ENCODE measurements at places on chromosomes 12 and 14.

GRCh38 chr14:61478971-61479473, 157.6 kb downstream of the PRKCH start:
- DNase-seq: no peak

- DNase-seq: no peak
These were observed 1.6 kb downstream of the GIT2 start for GRCh38 chr12:109994401-109995175.

GRCh38 chr12:55420307-55420962, 5.6 kb upstream of the OR6C76 start:
- DNase-seq: no peak

DNA sequence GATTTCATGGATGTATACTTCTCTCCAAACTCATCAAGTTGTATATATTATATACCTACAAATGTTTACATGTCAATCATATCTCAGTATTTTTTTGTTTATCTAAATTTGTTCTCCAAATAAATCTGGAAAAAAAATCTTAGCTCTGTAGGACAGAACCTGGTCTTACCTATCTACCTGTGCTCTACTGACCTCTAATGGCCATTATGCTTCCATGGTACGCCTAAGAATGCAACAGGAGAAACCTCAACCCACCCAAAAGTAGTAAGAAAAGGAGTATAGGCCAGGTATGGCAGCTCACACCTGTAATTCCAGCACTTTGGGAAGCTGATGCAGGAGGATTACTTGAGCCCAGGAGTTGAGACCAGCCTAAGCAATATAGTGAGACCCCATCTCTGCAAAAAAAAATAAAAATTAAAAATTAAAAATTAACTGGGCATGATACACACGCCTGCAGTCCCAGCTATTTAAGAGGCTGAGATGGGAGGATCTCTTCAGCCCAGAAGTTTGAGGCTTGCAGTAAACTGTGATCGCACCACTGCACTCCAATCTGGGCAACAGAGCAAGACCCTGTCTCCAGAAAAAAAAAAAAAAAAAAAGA, 8.7 kb downstream of the OR11H4 start:
- no peak for DNase-seq

DNA sequence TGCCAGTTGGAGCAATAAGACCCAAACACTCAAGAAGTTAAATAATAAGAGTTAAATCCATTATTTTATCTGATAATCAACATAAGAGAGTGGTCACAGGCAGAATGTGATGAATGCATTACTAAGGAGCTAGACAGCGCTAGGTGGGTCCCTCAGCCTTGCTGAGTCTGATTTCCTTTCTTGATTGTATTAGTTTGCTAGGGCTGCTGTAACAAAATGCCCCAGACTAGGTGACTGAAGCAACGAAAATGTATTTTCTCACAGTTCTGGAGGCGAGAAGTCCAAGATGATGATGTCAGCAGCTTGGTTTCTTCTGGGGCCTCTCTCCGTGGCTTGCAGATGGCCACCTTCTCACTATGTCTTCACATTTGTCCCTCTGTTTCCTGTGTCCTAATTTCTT, 8.2 kb upstream of the CCDC177 start:
- no peak for DNase-seq

GRCh38 chr14:94953541-94954260, 183.8 kb upstream of the GSC start:
- no peak for DNase-seq

DNA sequence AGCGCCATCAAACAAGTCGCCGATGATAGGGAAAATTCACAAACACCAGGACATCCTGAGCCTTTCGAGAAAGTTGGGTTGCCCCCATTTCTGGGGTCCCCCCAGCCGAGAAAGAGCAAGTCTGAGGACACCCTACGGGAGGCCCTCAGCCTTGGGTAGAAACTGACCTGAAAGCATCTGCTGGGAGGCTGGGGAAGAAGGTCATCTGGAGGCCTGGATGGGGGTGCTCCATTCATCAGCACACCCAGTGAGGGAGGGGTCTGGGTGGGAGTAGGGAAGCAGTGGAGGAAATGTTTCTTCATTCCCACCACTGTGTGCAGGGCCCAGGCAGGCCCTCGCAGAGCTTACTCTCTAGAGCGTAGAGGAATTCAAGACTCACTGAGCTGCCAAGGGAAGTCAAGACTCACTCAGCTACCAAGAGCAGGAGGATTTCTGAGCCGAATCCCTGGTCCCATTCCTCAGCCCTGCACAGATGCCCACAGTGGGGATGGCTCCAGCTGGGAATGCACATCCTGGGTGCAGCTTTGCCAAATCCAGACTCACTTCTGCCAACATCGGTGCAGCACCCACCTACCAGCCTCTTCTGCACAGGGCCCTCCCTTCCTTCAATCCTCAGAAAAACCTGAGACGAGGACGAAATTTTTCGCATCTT, 38.1 kb downstream of the DIO3 start:
- no peak for DNase-seq
